ENCODE measurements at places on chromosomes 5 and 9. TPM values are rescaled to one million over a fixed set of nuclear protein-coding genes. Genes with fewer than 3 reads are reported as not detected.

FGD3 gene
- polyA plus RNA-seq: 0.18 TPM

GPR151 gene
- polyA plus RNA-seq: not detected

VCP gene
- 380 TPM for polyA plus RNA-seq

DNA sequence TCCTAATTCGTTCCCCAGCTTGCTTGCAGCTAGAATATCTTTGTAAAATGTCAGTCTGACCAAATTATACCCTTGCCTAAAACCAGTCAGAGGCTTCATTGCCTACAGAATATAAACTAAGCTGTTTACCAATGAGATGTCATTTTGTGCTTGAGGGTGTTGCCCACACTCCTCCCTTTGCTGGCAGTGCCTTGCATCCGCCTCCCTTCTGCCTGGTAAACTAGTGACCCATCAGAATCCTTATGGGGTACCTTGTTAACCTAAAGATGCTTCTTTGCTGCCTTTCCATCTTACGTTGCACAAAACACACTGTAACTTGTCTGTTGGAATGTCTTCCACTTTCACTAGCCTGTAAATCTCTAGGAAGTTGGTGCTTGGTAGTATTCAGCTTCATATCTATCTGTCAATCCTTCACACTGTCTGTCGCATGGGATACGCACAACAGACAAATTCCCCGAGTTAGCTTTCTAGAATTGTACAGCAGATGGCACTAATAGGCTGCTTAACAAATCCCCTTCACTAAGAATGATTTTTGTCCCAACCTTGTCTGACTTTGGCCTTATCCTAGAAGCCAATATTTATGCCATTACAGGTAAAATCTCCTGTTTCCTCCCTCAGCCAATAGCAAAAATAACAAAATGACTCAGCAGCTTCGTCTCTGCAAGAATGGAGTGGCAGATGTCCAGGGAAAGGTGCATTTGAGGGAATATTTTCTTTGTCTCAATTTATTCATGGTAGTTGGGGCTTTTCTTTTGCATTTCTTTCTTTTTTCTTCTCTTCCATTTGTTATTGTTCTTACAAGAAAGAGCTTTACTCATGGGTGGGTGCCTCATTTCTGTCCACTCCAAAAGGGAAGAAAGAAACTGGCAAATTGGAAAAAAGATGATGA, 3.0 kb downstream of the NUDT2 start:
- peak; percentile 36 for DNase-seq

- DNase-seq: no peak
Observed at GRCh38 chr5:38253759-38254158, 4.6 kb upstream of the EGFLAM start.

DNA sequence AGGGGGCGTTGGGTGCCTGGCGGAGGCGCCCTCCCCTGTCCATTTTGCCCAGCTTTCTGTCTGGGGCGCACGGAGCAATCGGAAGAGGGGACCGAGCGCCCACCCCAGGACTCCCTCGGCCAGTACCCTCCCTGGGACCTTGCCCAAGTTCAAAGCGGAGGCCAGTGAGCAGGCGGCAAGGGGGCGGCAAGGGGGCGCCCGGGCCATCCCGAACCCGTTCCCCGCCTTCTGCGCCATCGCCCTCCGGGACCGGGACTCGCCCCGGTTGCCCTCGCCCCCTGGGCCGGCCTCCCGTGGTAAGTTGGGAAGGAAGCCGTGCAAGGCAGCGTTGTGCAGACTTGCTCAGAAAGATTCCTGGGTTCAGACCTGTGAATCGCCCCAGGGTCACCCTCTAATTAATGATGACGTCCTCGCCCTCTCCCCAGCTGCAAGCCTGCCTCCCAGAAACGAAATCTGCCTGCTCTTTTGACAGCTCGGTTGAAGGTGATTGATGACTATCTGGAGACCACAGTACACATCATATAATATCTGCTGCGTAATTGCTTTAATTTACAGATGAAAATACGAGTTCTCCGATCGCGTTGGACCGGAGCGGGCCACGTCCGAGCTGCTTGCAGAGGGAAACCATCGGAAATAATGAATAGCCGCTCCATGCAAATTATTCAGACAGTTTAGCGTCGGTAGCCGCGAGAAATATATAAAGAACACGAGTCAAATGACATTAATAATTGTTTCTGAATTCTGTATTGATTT, 1.4 kb upstream of the IRX4 start:
- no peak for DNase-seq

DNA sequence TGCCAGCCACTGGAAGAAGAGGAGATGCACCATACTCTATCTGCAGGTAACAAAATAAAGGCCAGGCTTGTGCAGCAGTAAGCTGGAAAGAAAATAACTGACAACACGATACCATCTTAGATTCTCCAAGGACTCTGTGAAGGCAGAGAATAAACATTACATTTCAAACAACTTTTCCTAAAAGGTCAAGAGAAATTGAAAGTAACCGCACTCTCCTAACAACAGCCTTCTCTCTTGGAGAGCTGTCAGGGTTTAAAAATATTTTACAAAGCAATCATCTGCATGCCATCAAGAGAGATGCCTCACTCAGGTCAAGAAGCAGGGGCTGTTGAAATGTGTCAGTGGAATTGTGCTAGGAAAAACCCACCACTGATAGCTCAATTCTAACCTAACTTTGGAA, 13.5 kb upstream of the TTLL11 start:
- DNase-seq: no peak

DNA sequence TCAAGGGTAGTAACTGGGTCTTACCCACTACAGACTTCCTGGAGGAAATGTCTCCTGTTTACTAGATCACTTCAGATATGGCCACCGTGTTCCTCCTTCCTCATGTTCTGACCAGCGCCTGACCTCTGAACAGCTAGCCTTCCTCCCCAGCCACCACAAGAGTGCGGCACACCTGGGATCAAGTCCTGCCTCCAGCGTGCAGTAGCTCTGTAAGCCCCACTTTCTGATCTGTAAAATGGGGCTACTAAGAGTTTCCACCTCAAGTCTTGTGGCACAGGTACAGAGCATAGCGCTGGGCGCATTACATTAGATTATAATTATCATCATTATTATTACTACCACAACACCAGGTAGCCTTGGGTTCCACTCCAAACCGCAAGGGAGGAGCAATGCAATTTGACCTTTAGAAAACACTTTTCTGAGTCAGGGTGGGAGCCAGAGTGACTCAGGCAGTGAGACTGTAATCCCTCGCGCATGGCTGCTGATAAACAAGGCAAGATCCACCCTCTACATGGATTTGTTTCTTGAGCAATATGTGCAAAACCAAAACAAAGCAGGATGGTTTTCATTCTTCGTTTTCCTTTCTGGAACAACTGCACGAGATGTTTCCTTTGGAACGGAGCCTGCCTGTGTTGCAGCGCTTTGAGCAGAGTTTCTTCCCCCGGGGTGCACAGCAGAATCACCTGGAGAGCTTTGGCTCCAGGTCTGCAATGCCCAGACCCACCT, 65.0 kb upstream of the ANGPTL2 start:
- peak; percentile 55 for DNase-seq

- no peak for DNase-seq
Observed at GRCh38 chr9:113192455-113192854, 28.6 kb downstream of the FKBP15 start.

GRCh38 chr9:82829818-82830217, 233.1 kb downstream of the RASEF start:
- no peak for DNase-seq

DNA sequence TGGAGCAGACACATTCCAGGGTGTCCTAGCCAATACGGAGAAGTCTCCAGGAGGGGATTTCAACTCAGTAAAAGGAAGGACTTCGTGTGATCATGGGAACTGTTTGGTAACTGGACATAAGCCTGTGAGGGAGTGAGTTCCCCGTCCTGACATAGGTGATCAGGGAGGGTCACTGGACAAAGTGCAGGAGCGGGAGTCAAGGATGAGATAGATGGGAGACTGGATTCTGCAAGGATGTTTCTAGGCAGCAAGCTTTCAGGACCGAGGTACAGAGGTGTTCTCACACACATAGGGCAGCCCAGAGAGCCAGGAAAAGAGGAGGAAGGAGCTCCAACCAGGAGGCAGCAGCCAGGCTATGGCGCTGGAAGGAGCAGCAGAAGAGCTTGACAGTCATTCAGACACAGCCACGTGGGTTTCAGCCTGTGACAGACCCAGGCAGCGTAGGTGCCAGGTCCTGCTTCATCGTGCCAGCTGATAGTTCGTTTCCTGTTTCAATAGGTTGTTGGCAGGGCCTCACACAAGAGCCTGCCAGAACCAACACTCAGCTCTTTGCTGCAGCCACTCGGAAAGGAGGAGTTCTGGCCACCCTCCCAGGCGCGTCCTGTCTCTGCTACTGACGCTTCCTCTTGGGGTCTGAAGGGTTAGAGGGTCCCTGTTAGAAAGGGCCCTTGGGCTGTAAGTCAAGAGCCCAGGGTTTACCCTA, 84.1 kb downstream of the AMBP start:
- DNase-seq: no peak

DNA sequence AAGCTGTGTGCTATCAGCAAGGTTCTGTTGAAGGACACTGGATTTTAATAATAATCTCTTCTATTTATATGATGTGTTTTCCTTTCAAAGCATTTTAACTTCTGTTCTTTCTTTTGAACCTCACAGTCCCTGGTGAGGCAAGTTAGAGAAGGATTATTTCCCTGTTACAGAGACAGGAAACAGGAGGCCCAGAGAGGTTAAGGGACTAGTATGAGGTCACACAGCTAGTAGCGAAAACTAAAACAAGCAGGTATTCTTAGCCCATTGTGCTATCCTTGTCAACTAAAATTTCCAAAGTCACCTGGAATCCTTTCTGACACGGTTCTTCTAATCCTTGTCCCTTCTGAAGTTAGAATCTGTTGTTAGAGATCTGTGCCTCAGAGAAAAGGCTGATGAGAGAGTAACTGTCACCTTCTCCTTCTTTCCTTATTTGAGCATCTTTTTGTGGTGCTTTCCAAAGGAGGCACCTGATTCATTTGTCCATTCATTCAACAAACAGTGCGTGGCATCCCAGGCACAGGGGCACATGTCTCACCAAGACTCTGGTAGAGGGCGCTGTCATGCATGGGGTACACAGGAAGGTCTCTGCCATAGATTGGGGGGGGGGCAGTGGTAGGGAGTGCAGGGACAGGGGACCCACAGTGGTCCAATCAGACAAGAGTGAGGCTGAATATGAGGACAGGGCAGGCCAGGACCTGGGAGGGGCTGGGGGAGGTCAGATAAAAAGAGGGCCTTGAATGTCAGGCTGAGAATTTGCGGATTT, 61.5 kb downstream of the CRB2 start:
- no peak for DNase-seq

DNA sequence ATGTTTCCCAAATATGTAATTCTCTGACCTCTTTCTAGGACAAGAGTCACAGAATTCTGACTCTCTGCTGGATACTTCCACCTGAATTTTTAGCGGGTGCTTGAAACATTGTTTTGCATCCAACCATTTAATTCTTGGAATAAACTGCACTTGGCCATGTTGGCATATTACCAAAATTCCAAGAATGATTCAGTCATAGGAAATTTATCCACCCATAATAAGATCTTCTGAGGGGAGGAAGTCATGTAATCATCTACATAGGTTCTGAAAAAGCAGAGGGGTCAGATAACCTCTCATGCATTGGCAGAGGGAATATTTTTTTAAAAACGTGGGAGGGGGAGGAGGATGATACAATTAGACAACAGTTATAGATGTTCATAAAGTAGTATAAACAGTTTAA, 156.9 kb downstream of the PAM start:
- peak; percentile 4 for DNase-seq

DNA sequence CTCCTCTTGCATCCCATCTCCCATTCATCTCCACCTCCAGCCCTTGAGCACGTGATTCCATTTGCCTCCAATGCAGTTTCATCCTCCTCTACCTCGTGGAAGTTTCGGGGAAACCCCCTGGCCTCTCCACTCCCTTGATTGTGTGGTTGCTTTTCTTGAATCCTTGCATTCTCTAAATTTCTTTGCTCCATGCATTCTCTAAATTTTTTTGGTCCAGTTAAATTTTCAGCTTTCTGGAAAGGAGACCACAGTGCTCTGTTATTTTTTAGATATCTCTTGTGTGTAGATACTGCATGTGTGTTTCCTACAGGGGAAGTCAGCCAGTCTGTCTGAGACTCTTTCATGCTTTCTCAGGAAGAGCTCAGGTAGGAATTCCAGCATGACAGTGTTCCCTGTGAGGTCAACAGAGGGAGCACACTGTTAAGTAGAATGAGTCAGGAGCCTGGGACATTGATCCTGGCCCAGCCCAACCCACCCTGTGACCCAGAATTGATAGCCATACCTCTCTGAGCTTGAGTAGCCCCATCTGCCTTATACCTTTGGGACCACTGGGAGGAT, 52.8 kb downstream of the AMBP start:
- DNase-seq: no peak

Data from A549 (cell line).